ENCODE measurements at places on chromosomes 2 and 18.
A peak's percentile ranks its signal among the peaks of the same experiment; 100 is the strongest.

DNA sequence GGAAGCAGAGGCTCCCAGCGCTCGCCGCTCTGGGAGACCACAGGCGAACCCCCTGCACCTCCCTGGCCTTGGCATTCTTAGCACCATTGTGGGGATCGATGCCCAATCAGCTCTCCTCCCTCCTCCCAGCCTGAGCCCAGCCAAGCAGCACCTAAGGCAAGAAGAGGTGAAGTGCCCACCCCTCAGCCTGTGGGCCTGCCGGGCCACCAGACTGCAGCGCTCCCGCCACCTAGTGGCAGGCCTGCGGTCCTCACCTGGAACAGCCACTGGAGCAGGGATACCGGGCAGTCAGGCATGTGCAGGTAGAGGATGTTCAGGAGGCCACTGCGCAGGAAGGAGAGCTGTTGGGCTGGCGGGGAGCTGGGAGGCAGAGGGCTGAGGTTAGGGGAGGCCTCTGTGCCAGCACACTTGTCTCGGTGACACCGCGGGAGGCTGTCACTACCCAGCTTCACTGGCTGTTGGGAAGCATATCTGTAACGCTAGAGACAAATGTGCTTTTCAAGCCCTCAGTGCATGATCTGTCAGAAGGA, 35.2 kb downstream of the FAM178B start:
- DNase-seq, result peak; percentile 97

- no peak for DNase-seq
These were observed 133.1 kb downstream of the NCKAP5 start for GRCh38 chr2:133434959-133435668.

DNA sequence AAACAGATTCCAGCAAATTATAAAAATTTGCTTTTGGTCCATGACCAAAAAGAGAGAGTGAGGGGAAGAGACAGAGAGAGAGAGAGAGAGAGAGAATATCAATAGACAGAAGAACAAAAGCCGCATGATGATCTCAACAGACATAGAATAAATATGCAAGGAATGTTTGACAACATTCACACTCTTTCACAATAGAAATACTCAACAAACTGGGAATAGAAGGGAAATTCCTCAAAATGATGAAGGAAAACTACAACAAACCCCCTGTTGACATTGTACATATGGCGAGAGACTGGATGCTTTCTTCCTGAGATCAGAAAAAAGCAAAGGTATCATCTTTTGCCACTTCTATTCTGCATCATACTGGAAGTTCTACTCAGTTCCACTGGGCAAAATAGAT, 309.7 kb downstream of the RAD51AP2 start:
- no peak for DNase-seq

GRCh38 chr2:38178556-38179419, 102.8 kb upstream of the CYP1B1 start:
- DNase-seq, result no peak

- no peak for DNase-seq
These were observed 94.8 kb downstream of the FTCDNL1 start for GRCh38 chr2:199756211-199756610.

- DNase-seq, result peak; percentile 40
These were observed 47.3 kb upstream of the SNTG2 start for GRCh38 chr2:903223-903900.

DNA sequence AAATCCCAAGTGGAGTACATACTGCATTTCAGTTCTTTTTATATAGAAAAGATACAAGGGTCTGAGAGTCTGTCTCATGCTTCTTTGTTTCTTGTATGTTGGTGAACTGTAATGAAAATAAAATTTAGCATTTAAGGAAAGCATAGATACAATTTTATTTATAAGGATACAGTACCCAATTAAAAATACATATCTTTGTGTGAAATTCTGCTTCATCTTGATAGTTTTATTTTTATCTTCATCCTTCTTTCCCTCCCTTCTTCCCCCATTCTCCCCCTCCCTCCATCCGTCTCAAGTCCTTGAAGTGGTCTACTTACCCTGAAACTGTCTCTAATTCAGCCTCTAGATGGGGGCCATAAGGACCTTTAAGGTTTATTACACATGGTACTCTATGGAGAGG, 359.8 kb downstream of the CDH7 start:
- no peak for DNase-seq

DNA sequence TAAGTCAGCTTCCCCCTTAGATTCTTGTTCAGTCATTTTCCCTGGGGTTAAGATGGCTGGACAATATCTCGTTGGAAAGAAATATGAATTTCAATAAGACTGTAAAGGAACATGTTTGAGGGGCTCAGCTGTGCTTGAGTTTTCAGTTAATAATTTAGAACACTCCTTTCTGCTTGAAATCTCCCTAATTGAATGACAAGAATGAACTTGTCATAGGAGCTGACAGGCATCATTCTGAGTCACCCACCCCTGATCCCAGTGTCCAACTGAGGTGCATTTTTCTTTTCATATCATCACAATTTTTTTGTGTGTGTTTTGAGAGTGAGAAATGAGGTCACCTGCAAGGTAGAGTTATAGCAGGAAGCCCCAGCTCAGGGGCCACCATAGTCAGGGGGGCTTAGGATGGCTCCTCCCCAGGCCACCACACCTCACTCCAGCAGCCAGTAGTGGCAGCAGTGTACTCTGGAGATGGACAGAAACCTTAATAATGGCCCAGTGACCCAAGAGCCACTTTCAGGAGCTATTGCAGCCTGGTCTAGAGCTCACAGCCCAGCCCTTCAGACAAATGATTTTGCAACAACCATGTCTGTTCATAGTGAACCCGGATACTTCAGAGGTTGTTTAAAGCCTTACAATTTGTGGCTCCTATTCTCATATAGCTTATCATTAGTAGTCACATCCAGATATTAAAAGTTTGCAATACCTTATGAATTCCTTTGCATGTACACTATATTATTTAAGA, 174.5 kb downstream of the MAIP1 start:
- no peak for DNase-seq

- no peak for DNase-seq
These were observed 127.4 kb downstream of the NOL4 start for GRCh38 chr18:34097312-34097711.

GRCh38 chr2:48525269-48525943, 4.5 kb upstream of the STON1 start:
- no peak for DNase-seq

Measured in H7 (cell line).